ENCODE measurements at places on chromosomes 12 and 14.

DNA sequence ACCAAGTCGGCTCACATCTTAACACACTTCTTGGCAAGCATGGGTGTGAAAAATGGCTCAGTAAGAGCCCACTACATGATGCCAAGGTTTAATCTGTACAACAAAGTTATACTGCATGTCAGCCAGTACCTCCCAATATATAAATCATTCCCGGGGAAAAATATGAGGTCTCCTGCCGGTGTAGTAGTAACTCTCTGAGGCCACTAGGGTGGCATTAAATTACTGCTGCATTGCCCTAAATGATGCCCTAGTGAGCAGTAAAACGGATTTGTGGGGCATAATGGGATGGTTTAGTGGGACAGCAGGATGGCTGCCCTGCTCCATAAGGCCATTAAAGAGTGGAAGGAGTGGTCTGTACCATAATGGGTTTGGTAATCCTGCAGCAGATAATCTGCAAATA lies 267.7 kb downstream of the MED13L start:
- DNase-seq: no peak

- DNase-seq: no peak
These were observed 38.7 kb upstream of the LYZ start for GRCh38 chr12:69309461-69309860.

GRCh38 chr12:62468397-62468796 lies 1.8 kb downstream of the MON2 start:
- no peak for DNase-seq

- DNase-seq: no peak
These were observed 143.8 kb upstream of the DAAM1 start for GRCh38 chr14:59044707-59045106.

DNA sequence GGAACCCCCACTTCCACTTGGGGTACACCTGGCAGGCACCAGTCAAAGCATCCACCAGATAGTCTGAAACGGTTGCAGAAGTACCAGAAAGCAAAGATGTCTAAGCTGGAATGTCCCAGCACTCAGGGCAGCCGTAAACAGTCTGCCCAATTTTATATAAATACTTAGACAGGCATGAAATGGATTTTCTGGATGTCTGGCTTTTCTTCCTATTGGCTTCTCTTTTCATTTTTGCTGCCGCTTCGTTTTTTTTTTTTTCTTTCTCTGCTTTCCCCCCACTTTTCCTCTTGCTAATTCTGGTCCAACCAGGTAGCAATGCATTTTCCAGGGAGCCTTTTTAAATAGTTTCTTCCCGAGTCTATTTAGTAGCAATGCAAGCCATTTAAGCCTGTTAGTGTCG lies 167.7 kb downstream of the GCH1 start:
- DNase-seq: no peak

GRCh38 chr12:91912178-91912577 lies 233.5 kb downstream of the BTG1 start:
- no peak for DNase-seq

DNA sequence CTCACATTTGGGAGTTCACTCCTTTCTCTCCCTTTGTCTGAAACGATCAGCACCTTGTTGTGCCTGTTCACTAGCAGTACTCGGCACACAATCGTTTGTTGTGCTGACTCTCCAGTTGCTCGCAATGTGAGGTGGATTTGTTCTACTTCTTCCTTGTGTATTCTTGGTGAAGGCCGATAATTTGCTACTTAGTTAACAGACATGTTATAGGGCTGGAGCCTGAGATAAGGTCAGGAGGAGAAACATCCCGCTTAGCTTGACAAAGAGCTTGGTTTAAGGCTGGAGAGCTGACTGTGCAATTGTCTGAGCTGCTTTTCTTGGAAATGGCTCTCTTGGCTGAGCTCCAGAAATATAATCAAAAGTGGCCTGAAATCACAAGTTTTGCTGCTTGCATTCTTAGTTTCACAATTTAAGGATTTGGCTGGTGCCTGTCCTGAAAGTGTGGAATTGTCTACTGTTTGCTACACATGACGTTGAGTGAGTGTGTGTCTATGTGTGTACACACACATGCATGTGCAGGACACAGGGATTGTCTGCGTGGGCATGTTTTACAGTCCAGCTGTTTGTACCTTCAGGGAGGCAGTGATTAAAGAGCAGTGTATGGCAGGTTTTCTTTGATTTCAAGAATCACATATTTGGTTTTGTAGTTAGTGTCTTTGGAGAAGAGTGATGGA lies 77.7 kb downstream of the ARF6 start:
- DNase-seq: no peak

GRCh38 chr12:57740656-57741412 lies 2.3 kb upstream of the AGAP2 start:
- no peak for DNase-seq

- DNase-seq: no peak
These were observed 137.6 kb downstream of the VRK1 start for GRCh38 chr14:96934638-96935330.

DNA sequence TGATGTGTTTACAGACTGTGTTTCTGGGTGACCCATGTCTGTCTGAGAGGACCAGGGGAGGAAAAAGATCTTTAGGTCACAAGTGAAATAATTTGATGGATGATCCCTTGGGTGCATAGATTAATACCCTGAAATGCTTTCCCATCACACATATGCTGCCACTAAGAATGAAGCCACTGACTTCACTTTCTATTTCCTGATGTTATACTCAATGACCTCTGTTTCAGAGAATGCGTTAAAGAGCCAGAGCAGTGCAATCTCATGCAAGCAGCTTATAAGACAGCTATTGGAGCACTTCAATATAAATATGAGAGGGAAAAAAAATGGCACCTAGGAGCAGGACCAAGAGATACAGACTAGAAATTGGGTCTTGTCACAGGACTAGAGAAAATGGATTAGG lies 133.7 kb downstream of the KLHL28 start:
- DNase-seq: no peak

DNA sequence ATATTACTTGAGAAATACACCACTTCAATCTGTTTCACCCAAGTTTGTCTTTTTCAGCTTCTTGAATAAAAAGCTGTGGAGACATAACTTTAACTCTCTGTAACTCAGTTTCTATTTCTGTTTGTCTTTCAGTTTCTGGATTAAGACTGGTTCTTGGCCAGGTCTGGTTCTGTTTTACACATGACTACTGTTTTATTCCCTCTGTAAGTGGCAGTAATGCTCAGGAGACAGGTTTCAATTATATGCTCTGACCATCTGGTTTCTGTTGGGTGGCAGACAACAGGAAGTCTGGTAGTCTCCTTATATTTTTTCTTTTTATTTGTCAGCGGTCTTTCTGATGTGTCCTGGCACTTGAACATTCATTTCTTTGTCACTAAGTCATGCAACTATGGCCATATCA lies 102.9 kb downstream of the RPS29 start:
- DNase-seq: no peak

- no peak for DNase-seq
These were observed 13.7 kb upstream of the ZNF740 start for GRCh38 chr12:53166837-53167236.

DNA sequence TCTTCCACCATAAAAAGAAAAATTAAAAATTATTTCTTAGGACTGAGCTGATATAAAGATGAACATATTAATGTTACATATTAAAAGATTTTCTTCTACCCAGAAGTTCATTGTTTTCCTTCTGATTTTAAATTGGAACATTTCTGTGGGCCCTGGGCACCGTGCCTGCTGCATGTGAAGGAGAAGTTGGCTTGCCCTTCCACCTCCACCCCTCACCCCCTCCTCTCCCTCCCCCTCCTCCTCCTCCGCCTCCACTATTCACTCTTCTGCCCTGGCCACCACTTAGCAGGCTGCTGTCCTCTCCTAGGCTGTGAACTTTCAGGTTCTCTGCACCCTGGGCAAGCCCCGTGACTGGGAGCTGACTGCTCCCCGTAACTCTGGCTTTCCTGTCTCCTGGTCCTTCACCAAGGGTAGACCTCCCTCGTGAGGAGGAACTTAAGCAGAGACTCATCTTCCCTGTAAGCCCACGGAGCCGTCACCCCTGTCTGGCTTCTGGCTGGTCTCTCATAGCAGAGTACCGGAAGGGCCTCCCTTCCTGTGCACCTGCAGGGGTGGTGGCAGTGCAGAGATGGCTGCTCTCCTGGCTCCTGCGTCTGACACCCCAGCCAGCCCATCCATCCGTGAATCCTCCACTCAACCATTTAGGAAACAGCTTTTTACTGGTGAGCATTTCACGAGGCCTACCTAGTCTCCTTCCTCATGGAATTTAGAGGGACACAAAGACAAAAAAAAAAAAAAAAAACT lies 12.8 kb downstream of the TUNAR start:
- no peak for DNase-seq

GRCh38 chr14:29663281-29663801 lies 264.3 kb downstream of the PRKD1 start:
- DNase-seq: no peak

GRCh38 chr12:82883394-82884355 lies 197.0 kb downstream of the TMTC2 start:
- no peak for DNase-seq

DNA sequence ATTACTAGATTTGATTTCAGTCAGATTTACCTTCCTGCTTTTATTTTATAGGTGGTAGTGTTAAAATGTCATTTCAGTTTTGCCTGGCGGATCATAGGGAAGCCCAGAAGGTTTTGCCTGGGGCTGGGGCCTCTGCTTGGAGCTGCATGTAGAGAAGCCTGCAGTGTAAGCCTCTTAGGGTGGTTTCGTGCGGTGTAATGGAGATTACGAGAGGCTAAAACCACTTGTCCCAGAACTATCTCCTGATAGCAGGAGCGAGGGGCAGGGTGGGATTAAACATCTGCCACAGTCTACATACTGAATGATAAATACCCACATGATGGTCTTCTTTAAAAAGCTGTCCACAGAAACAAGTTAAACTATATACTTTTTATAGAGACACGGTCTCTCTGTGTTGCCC lies 35.0 kb upstream of the DICER1 start:
- DNase-seq: no peak

- DNase-seq: no peak
These were observed 27.8 kb downstream of the HIP1R start for GRCh38 chr12:122862872-122863701.

GRCh38 chr14:51928568-51928967 lies 60.8 kb upstream of the RTRAF start:
- DNase-seq: no peak

DNA sequence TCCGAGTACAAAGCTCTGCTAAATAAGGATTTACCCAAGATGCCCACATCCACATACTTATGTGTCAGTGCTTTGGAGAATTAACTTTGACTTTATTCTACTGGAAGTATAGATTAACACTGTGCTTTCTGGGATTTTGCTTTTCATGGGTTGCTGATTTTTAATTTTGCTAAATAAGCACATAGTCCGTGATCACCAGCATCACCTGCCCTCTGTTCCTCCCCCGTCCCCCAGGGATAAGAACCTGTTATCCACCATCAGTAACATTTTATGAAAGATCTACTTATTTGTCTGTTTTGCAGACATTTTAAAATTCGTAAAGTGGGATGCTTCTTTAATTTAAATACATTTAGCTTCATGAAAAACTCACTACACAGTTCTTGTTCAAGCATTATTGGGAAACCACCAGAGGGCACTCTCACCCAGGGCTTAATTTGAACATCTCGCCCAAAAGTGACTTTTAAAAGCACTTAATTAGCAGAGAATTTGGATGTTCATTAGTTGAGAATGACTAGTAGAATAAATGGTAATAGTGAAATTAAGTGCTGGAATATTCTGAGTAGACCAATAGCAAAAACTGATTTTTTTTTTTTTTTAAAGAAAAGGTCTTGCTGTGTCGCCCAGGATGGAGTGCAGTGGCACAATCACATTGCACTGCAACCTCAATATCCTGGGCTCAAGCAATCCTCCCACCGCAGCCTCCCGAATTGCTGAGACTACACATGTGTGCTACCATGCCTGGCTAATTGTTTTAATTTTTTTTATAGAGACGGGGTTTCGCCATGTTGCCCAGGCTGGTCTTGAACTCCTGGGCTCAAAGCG lies 35.7 kb downstream of the MRPL42 start:
- no peak for DNase-seq

- no peak for DNase-seq
These were observed 5.3 kb downstream of the NGB start for GRCh38 chr14:77265561-77266335.

- DNase-seq: peak; percentile 83
These were observed 1.2 kb upstream of the COX14 start for GRCh38 chr12:50110762-50111351.

- no peak for DNase-seq
These were observed 29.6 kb upstream of the NAP1L1 start for GRCh38 chr12:76113800-76114757.

DNA sequence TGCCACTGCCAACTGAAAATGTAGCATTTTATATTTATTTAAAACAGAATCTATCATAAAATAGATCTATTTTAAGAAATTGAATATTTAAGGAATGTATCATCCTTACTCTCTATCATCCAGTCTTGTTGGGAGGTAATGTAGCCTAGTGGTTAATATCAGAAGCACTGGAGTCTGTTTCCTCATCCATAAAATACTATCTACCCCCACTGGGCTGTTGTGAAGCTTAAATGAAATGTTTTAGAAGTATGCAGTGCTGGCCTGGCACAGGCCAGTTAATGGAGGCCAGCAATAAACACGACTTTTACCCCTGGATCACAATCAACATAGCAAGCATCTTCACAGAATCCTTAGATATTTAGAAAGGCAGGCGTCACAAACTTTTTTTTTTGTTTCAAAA lies 188.0 kb downstream of the CAND1 start:
- DNase-seq: no peak

GRCh38 chr12:26047401-26048226 lies 77.2 kb downstream of the BHLHE41 start:
- no peak for DNase-seq

- DNase-seq: no peak
These were observed 32.0 kb upstream of the CFAP54 start for GRCh38 chr12:96457191-96457930.

DNA sequence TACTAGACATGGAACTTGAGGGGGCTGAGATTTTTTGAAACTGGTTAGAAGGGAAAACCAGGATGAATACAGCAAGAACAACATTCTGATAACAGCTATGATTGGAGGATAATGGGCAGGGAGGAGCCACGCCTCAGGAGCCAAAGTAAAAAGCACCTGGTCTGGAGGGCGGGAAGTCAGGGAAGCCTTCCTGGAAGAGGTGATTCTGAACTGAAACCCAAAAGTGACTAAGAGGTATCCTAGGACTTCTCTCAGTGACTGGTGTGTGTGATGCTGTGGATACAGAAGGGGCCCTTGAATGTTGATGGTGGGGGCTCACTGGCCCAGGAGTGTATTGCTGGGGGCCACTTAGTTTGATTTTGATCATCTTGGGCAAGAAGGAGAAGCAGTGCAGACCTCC lies 18.8 kb upstream of the GPR68 start:
- DNase-seq: no peak

- no peak for DNase-seq
These were observed 15.9 kb downstream of the RAB35 start for GRCh38 chr12:120100630-120101029.

- no peak for DNase-seq
These were observed 180.2 kb downstream of the CACNA1C start for GRCh38 chr12:2233034-2233433.

All from left renal pelvis (tissue), 4 donors.